ENCODE measurements at places on chromosomes 1 and 21.

GRCh38 chr1:99281105-99281504 is 16.8 kb downstream of the PLPPR4 start:
- no peak for DNase-seq

DNA sequence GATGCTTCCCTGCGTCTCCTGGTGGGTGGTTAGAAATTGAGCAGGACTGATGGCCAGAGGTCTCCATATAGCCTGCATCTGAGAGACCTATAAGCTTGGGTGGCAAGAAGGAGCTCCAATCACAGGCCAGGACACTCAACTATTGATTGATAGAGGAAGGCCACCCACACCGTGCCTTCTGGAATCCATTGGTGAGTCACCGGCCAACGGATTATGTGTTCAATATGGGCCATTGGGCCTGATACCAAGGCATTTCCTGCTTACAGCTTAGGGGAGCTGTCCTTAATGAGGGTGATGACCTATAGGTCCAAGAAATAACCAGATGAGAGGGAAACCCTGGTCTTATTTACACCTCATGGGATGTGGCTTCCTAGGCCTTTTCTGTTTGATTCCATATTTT is 115.1 kb downstream of the PLPP3 start:
- DNase-seq: no peak

DNA sequence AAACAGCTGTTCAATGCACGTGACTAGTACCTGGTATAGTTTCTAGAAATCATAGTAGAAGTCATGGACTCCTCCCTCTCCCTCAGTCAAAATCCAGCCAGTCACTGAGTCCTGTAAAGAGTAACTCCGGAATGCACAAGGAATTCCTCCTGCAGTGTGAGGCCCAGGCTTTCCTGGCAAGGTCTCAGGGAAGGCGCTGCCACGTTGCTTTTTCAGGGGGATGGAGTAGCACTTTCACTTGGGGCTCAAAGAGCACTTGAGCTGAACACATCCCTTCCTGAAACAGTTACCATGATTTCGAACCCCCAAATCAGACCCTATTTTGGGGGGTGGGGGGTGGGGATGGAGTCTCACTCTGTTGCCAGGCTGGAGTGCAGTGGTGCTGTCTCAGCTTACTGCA is 26.4 kb upstream of the LRRC8D start:
- no peak for DNase-seq

DNA sequence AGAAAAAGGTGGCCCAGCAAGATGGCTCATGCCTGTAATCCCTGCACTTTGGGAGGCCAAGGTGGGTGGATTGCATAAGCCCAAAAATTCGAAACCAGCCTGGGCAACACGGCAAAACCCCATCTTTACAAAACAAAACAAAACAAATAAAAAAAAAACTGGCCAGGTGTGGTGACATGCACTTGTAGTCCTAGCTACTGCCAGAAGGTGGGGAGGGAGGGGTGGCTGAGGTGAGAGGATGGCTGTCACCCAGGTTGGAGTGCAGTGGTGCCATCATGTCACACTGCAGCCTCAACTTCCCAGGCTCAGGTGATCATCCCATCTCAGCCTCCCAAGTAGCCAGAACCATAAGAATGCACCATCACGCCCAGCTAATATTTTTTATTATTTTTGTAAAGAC is 22.8 kb downstream of the RERE start:
- DNase-seq: no peak

Measured in keratinocyte (primary cell).